ENCODE measurements at places on chromosomes 11 and 22. TPM values are rescaled to one million over a fixed set of nuclear protein-coding genes. Genes with fewer than 3 reads are reported as not detected.

The CNTF gene
- 1.2 TPM for total RNA-seq

The MYOD1 gene
- total RNA-seq, result not detected

The TBX10 gene
- total RNA-seq, result not detected

The JHY gene
- 3.3 TPM for total RNA-seq

The CASP12 gene
- not detected for total RNA-seq

The YPEL1 gene
- 0.23 TPM for total RNA-seq

The KIRREL3 gene
- 10.2 TPM for total RNA-seq

The HIC2 gene
- total RNA-seq, result 2.7 TPM

The NNMT gene
- total RNA-seq, result 244 TPM

The ART5 gene
- total RNA-seq, result 0.39 TPM

The NAGA gene
- 7.5 TPM for total RNA-seq

The LTBP3 gene
- total RNA-seq, result 93.6 TPM

The HRAS gene
- 151 TPM for total RNA-seq

The FXYD6 gene
- 0.21 TPM for total RNA-seq

The BCO2 gene
- 1.2 TPM for total RNA-seq

The TSG101 gene
- 115 TPM for total RNA-seq

The MYBPC3 gene
- 0.07 TPM for total RNA-seq

The ART1 gene
- total RNA-seq, result not detected

The TPBGL gene
- 0.27 TPM for total RNA-seq
